ENCODE measurements at places on chromosomes 6 and 20.

GRCh38 chr6:72787391-72788031 lies 165.6 kb downstream of the KCNQ5 start:
- no peak for DNase-seq

GRCh38 chr6:170110201-170111140 lies 180.4 kb downstream of the DLL1 start:
- DNase-seq, result no peak

GRCh38 chr6:104548297-104548696 lies 311.4 kb downstream of the HACE1 start:
- no peak for DNase-seq

- no peak for DNase-seq
Measured at GRCh38 chr6:31597006-31597405, 4.2 kb upstream of the NCR3 start.

- DNase-seq, result no peak
Measured at GRCh38 chr6:22958677-22959076, 389.3 kb downstream of the HDGFL1 start.

DNA sequence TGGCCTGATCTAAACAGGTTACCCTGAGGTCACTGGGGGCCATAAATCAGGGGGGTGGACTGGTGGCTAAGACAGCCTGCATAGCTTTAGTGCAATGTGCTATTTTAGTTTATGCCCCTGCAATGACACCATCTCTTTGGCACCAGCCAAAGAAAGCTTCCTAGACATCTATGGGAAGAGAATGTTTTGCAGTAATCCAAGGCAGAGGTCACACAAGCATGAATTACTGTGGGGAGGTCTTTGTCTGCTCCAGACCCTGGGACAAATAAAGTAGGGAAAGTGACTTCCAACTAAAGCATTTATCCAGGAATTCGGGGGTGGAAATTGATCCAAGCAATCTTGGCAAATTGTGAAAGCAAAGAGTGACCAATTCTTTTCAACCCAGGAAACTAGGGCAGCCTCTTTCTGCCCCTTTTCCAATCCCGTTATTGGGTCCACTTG lies 5.3 kb downstream of the RIPOR2 start:
- DNase-seq, result no peak

GRCh38 chr20:49821381-49821780 lies 8.8 kb downstream of the SLC9A8 start:
- DNase-seq, result no peak

DNA sequence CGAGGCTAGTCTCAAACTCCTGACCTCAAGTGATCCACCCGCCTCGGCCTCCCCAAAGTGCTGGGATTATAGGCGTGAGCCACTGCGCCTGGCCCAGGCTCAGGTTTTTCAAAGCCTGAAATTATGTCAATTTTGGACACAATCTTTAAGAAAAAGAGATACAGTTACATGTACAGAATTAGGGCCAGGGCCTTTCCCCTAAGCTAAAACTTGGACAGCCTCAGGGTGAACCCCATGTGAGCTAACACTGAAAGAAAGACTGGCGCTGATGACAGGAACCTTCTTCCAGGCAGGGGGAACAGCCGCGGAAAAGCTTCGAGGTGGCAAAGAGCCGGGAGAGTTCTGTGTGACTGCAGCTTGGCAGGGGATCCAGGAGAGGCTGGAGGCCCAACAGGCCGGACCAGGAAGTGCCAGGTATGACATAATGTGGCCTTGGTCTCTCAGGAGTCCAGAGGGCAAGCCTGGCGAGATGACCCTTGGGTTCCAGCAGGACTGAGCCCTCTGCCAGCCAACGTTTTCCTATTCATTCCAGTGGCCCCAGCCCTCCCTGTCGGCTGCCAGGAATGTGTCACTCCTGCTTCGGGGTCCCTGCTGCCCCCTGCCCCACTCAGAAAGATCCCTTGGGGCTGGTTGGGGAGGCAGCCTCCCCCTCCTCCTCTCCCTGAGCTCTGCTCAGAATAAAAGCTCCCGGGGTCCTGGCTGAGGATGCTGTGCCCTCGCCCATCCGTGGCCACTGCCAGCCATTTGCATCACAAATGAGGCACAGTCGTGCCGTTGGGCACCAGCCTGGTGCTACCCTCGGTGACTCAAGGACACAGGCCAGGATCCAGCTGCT lies 37.3 kb downstream of the RBM38 start:
- DNase-seq, result no peak

DNA sequence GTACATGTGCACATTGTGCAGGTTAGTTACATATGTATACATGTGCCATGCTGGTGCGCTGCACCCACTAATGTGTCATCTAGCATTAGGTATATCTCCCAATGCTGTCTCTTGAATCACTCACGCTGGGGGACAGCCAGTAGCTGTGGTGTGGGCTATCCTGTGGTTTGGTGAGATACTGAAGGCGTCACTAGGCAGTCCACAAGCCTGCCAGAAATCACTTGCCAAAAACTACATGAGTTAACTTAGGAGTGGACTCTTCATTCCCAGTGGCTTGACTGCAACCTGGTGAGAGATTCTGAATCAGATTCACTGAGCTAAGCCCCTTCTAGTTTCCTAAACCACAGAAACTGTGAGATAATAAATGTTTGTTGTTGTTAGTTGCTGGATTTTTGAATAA lies 191.3 kb downstream of the TSHZ2 start:
- no peak for DNase-seq

DNA sequence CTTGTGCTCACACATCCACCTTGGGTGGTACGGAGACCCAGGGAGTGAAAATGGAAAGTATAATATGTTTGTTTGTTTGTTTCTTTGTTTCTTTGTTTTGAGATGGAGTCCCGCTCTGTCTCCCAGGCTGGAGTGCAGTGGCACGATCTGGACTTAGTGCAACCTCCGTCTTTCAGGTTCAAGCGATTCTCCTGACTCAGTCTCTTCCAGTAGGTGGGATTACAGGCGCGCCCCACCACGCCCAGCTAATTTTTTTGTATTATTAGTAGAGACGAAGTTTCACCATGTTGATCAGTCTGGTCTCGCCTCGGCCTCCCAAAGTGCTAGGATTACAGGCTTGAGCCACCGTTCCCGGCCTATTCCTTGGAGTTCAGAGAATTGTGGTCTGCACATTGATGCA lies 115.4 kb downstream of the TRIM27 start:
- no peak for DNase-seq

DNA sequence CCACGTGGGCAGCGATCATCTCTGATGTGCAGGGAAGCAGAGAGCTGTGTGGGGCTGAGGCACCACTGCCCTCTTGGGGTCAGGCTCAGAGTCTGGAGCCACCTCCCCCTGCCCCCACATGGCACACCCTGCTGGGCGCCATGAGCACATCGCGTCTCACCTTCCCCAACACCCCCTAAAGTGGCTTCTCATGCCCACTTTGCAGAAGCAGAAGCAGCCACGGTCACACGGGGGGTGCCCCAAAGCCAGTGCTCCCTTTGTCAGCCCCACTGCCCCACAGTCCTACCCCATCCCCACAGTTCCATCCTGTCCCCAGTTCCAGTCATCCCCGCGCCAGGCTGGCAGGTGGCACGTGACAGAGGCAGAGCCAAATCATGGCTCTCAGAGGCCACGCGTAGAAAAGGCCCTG lies 19.5 kb downstream of the SDCBP2 start:
- no peak for DNase-seq

- no peak for DNase-seq
Measured at GRCh38 chr6:38460186-38460585, 179.5 kb downstream of the BTBD9 start.

GRCh38 chr6:31358302-31358701 lies 1.3 kb upstream of the HLA-B start:
- DNase-seq, result no peak

GRCh38 chr6:36505744-36506534 lies 41.3 kb downstream of the STK38 start:
- DNase-seq, result no peak

- no peak for DNase-seq
Measured at GRCh38 chr6:139640921-139641320, 266.5 kb upstream of the CITED2 start.

GRCh38 chr20:46939031-46939965 lies 44.7 kb downstream of the EYA2 start:
- no peak for DNase-seq

GRCh38 chr20:48584391-48585060 lies 243.3 kb downstream of the PREX1 start:
- DNase-seq, result no peak

GRCh38 chr6:111718990-111719389 lies 113.3 kb upstream of the TRAF3IP2 start:
- no peak for DNase-seq

- no peak for DNase-seq
Measured at GRCh38 chr6:57216235-57217101, 5.6 kb downstream of the RAB23 start.

DNA sequence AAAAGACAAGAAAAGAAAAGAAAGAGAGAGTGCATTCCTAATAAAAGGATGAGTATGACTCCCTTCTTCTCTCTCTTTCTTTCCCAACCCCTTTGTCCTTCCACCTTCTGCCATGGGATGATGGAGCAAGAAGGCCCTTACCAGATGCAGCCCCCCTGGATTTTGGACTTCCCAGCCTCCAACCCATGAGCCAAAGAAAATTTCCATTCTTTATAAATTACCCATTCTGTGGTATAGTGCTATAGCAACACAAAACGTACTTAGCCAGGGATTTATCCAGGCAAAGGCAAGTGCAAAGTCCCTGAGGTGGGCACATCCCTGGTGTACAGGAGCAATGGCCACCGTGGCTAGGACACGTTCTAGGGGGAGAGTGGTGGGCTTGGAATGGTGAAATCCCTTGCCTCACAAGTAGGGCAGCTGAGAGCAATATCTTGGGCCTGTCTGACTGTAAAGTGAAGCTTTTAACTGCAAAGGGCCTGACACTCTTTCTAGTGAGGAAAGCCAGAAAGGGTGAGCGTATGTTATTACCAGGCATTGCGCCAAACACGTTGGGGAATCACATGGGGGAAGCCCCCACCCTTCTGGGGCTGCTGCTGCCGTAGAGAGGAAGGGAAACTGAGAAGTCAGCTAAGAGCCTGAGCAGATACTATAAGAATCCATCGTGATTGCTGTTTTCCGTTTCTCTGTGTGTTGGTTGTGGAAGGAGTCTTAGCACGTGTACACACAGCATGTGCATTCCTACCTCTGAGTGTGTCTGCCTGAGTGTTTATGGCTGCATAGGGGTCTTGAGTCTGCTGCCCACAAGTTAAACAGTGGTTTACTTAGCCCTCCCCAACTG lies 50.7 kb upstream of the SIRPA start:
- DNase-seq, result peak; percentile 89

GRCh38 chr20:51510169-51510568 lies 32.4 kb downstream of the NFATC2 start:
- DNase-seq, result no peak

DNA sequence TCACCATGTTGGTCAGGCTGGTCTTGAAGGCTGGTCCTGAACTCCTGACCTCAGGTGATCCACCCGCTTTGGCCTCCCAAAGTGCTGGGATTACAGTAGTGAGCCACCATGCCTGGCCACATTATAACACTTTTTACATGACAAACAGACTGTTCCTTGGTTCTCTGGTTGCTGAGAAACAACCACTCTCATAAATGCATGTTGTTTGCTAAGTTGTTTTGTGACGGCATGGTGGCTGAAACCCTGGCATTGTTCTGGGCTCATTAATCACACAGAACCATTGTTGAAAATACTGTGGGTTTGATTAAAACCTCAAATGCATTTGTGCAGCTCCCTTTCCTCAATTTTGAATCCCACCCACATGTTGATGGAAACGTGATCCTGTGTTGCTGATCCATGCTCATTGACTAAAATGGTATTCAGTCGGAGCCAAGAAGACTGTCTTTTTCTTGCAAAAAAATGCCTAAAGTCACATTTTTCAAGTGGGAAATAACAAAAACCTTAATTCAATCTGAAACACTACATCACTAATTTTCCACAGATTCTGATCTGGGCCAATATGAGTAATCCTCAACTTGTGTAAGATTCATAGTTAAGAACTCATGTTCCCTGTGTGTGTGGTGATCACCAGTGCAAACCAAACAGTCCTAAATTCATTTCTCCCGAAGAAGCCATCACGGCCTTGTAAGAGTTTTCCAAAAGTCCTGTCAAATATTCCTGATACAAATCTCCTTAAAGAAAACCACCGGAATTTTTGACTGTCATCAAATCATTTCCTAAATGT lies 132.8 kb downstream of the FNDC1 start:
- DNase-seq, result no peak

GRCh38 chr6:73566954-73567591 lies 46.2 kb upstream of the EEF1A1 start:
- no peak for DNase-seq

DNA sequence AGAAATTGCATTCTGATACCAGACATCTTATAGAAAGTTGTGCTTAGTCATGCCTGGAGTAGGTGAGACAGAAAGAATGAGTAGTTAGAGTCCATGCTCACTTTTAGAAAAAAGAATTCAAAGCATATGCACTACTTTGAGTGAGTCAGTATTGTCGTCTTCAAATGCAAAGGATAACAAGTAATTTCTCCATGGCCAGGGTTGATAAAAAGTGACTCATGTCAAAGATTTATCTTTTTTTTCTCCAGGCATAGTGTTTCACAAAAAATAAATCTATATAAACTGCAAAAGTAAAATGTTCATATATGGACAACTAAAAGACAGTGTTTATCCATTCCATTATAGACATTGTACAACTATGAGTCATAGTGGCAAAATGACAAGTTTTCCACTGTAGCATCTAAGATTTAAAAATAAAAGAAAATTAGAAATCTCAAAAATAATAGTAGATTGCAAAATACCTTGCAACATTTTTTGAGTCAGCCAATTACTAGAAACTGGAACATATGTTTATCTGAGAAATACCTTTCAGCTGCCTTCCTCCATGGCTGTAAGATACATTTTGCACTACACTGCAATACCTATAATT lies 329.6 kb downstream of the GRIK2 start:
- no peak for DNase-seq

DNA sequence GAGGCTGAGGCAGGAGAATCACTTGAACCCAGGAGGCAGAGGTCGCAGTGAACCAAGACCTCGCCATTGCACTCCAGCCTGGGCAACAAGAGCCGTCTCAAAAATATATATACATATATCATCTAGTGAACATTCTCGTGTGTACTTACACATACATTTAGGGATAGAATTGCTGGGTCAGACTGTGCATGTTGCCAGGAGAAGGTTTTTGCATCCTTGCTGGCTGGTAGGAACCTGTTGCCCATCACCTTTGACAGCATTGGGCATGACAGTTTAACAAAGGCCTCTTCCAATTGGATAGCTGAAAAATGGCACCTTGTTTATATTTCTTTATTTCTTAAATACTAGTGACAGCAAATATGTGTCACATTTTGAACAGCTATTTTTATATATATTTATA lies 5.4 kb downstream of the AAR2 start:
- DNase-seq, result no peak

- DNase-seq, result no peak
Measured at GRCh38 chr6:121086876-121087275, 247.4 kb downstream of the TBC1D32 start.

DNA sequence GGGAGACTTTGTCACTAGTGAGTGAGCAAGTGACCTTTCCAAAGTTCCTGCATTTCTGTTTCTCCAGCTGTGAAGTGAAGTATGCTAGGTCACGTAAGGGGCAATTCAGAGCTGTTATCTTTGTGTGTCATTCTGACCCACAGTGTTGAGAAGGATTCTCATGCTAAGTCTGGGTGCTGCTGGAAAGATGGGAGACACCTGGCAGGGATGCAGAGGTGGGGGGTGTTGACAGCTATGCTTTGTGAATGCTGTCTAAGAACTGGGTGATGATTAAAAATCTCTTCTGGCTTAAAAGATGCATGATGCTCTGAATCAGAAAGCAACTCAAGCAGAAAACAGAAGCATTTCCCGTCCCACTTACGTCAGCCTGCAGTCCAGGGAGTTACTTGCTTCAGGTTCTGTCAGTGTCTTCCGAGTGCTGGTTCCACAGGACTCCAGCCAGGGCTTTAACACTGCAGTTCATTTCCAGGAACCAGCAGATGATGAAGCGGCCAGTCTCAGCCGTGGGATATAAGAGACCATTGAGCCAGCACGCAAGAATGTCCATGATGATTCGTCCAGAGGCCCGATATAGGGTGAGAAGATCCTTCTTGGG lies 30.9 kb upstream of the ASXL1 start:
- DNase-seq, result no peak

Data from GM10248 (cell line).